ENCODE measurements at places on chromosomes 16 and 17. TPM values are rescaled to one million over a fixed set of nuclear protein-coding genes. Genes with fewer than 3 reads are reported as not detected.

The CBFA2T3 gene
- total RNA-seq, result not detected

The KRT9 gene
- total RNA-seq, result 0.87 TPM

The CDRT15L2 gene
- not detected for total RNA-seq

The KRT14 gene
- 128 TPM for total RNA-seq

The HES7 gene
- total RNA-seq, result not detected

The NOG gene
- total RNA-seq, result 168 TPM

The RAC3 gene
- 19.3 TPM for total RNA-seq

The KRTAP2-2 gene
- not detected for total RNA-seq

The CTRB1 gene
- total RNA-seq, result not detected

The UNC13D gene
- total RNA-seq, result 204 TPM

The SUZ12 gene
- total RNA-seq, result 12.3 TPM

The STX1B gene
- total RNA-seq, result 1.5 TPM

The RAB26 gene
- total RNA-seq, result 0.33 TPM

The ZNF469 gene
- total RNA-seq, result 11.8 TPM

The TEX14 gene
- total RNA-seq, result under 0.01 TPM

Data from placental epithelial cell (primary cell).